ENCODE measurements at places on chromosomes 3 and 15. TPM values are rescaled to one million over a fixed set of nuclear protein-coding genes. Genes with fewer than 3 reads are reported as not detected.

DNA sequence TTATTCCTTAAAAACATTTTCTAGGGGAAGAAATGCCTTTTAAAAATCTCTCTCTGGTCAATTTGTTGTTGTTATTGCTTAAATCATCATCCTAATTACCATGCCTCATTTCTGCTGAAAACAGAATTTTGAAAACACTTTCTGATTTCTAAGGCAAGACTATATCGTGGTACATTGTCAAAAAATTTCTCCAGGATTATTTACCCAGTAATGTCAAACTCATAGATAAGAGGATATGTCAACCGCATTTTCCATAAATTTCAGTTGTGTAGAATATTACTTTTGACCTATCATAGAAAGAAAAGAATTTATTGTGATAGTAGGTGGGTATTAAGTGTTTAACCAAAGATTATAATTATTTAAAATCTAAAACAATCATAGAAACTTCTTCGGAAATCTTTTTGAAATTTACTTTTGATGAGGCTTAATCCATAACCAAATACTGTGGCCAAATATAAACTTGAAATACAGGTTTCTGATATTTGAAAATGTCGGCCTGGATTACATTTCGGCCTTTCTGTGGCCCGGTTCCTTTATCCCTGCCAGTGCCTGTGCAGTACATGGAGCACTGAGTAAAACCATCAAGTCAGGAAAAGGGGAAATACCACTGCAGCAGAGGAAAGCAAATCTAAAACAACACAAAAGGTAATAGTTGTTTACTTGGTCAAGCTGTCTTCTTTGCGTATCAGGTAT is 173.4 kb downstream of the MYRIP start:
- no peak for DNase-seq
- no peak overlapping the region for H3K27ac ChIP-seq
- peaks cover 4% of the 10 kb centered on the region for H3K27me3 ChIP-seq

DNA sequence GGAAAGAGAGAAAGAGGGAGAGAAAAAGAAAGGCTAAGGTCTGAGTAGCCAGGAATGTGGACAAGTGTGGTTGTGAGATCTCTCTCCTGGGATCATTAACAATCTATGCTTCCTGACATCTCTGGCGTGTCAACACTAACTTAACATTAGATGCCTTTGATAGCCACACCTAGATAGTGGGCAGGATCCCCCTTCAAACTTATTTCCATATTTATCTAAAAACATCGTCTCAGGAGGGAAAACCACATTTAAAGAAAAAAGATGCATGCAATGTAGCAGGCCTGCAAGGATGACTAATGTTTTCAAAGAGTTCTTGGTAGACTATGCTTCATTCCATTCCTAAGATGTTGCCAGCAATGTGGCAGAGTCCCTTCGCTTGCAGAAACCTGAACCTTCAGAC is 80.9 kb downstream of the MLH1 start:
- peaks cover 4% of the 10 kb centered on the region for H3K4me1 ChIP-seq
- DNase-seq, result no peak
- no peaks in the 10 kb centered on the region for H3K27me3 ChIP-seq
- H3K27ac ChIP-seq, result no peak overlapping the region
- peaks cover 32% of the 10 kb centered on the region for H3K36me3 ChIP-seq

DNA sequence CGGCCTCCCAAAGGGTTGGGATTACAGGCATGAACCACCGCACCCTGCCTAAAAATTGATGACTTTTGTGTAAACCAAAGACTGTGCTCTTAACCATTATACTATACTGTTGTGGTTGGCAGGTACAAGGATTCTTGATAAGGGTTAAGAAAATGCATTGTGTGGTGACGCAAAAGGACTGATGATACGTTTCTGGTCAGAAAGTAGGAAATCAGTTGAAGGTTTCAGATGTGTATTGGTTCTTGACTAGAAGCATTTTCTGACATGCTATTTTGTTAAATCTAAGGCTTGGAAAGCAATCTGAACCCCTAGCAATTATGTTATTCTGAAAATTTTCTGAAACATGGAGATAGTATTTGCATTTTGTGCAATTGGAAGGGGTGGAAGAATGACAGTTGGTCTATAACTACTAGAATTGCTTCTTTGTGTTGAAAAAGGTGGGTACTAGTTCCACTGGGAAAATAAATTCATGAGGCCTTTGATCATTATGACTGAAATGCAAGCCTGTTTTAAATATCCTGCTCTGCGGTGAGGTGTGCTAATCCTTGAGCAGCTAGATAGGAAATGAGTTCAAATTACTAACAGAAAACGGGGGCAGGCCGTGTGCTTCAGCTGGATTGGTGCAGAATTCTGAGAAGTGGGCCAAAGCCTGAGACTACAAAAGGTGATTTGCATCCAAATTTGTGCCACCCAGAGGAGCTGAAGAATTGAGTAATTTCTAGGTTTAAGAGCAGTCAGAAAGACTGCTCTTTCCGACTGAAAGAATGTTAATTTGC is 66.0 kb upstream of the LRRFIP2 start:
- H3K36me3 ChIP-seq, result peaks cover 3% of the 10 kb centered on the region
- H3K27me3 ChIP-seq, result peaks cover 3% of the 10 kb centered on the region
- DNase-seq, result no peak
- peaks cover 18% of the 10 kb centered on the region for H3K4me1 ChIP-seq

DNA sequence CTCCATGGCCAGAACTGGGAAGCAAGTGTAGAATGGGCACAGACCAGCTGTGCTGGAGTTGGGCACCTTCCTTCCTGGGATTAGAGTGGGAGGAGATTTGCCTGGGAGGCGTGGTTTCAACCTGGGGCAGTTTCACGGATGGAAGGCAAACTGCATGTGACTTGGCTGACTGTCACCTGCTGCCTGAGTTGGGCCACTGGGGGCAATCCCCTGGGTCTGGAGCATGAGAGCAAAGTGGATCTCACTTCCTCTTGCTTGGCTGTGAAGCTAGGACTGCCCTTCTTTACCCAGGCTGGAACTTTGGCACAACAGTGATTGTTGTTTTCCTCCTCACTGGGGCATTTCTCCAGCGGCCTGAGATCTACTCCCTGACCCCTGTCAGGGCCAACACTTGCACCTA is 1247.0 kb upstream of the EPHA6 start:
- H3K27me3 ChIP-seq, result no peaks in the 10 kb centered on the region
- H3K36me3 ChIP-seq, result no peaks in the 10 kb centered on the region
- H3K4me3 ChIP-seq, result no peak overlapping the region
- DNase-seq, result no peak
- H3K4me1 ChIP-seq, result no peaks in the 10 kb centered on the region

DNA sequence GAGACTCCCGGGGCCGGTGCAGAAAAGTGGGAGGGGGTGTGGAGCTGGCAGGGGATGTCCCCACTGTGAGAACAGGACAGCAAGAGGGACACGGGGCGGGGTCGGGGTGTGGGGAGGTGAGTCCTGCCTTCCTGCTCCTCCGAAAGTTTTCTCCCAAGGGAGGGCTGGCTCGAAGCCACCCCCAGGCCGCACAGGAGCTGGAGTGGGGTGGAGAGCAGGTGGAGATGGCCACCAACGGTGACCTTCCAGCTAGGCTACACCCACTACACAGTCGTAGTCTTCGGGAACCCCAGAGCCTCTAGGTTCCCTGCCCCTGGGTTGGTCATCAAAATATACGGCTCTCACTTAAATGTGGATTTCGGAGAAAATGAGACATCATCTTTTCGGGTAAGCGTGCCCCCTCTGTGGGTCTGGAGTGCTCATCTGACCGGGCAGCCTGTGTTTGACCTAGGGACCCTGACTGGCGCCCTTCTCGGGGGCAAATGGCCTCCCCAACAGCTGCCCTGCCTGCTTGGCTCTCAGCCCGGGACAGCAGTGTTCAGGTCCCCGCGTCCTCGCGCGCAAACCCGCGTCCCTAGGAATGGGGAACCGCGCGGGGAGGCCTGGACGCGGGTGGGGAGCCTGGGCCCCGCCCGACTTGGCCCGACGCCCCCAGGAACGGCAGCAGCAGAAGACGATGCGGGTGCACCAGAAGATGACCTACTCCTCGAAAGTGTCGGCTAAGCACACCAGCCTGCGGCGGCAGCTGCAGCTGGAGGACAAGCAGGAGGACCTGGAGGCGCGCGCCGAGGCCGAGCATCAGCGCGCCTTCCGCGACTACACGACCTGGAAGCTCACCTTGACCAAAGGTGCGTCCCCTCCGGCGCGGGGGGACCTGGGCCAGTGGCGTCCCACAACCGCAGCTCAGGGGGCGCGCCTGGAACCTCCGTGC is 21.2 kb downstream of the CFAP100 start:
- H3K27me3 ChIP-seq, result peaks cover 22% of the 10 kb centered on the region
- no peak overlapping the region for H3K27ac ChIP-seq
- no peak for DNase-seq
- H3K4me3 ChIP-seq, result no peak overlapping the region

The LOXL1 gene
- 10.5 TPM for total RNA-seq

DNA sequence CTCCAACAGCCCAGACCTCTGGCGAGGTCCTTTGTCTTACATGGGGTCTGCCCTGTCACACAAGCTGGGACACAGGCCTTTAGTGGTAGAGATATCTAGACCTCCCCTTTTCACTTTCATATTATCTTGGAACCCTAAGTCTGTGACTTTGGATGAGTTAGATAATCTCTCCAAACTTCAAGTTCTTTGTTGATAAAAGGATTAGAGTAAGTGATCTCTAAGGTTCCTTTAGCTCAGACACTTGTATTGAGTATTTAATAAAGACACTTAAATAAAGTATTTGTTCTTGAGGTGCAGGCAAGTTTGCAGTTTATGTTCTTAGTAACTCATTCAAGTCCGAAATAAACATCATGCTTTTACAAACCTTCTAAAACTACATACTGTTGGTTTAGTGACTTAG is 459.6 kb downstream of the SHQ1 start:
- peaks cover 8% of the 10 kb centered on the region for H3K36me3 ChIP-seq
- H3K27me3 ChIP-seq, result no peaks in the 10 kb centered on the region
- H3K4me1 ChIP-seq, result peaks cover 13% of the 10 kb centered on the region
- no peak overlapping the region for H3K27ac ChIP-seq
- no peak for DNase-seq

The GP9 gene
- not detected for total RNA-seq

DNA sequence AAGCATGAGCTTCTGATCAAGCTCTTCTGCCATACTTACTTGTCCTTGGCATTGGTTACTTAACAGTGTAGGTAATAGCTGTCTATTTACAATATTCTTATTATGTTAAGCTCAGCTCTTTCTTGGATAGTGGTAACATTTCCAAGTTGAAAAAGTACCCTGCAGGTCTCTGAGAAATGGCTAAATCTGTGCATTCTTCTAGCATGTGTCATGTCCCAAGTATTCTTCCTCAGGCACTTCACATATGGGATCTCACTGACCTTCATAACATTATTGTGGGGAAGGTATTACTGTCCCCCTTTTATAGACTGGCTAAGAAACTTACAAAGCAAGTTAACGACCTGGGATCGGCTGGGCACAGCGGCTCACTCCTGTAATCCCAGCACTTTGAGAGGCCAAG is 236.1 kb downstream of the RORA start:
- no peak overlapping the region for H3K4me3 ChIP-seq
- H3K27me3 ChIP-seq, result peaks cover 5% of the 10 kb centered on the region
- no peak overlapping the region for H3K27ac ChIP-seq
- DNase-seq, result no peak
- no peaks in the 10 kb centered on the region for H3K36me3 ChIP-seq
- H3K4me1 ChIP-seq, result no peaks in the 10 kb centered on the region

- no peaks in the 10 kb centered on the region for H3K27me3 ChIP-seq
- no peak for DNase-seq
These were observed 87.4 kb downstream of the STAG1 start for GRCh38 chr3:136664771-136665170.
